ENCODE measurements at places on chromosomes 5 and 9.

GRCh38 chr5:35202319-35203111, 27.8 kb downstream of the PRLR start:
- no peak for DNase-seq

GRCh38 chr9:113564498-113565237, 101.1 kb downstream of the RGS3 start:
- no peak for DNase-seq

DNA sequence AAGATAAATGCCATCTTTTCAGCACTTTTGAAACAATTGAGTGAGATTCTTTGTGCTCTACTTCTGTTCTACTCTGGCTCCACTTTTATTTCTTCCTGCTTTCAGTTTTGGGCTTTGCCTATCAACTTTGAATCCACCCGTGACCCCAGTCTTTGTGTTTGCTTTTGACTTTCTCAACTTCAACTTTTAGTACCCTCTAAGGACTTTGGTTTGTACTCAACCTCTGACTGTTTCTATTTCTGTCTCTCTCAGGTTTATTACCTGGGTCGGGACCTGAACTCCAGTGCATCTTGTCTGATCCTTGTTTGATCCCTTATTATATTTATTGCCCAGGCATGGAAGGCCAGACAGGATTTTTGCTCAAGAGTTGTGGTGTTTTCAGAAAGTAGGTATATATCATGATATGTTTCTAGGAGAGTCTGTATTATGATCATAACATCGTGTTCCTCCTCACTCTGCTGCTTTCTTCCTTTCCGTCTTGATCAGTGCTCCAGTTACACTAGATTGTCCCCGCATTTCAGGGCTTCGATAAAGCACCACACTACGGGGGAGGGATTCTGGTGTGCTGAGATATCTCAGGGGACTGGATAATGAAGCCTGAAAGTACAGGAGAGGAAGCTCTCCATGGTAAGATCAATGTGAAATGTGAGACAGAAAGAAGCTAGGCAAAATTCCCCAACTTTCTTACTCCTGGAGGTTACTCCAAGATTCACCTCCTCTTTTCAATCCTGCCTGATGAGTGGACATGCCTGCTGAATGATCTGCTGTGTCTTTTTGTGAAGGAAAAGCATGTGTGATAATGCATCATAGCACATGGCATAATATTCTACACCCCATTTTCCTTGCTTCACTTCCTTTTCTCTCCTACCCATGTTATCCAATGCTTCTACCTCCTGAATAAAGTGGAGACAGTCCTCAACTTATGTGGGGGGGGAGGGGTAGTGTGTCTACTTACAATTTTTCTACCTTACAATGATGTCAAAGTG, 155.5 kb upstream of the GRIN3A start:
- DNase-seq, result no peak

DNA sequence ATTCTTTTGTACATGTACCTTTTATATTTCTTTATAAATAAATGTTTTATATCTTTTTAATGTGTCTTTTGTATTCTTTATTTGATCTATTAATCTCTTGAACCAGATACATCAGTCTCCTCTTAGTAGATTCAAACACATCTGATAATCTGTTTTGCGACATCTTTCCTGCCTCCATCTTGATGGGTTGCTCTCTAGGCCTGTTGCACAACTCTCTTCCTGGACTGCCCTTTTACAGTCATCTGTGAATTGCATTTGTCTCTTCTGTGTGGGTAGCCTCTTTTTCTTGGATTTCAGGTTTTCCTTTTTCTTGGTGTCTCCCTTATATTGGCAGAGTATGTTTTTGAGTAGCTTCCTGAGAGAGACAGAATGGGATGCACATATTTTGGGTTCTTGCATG, 6.2 kb downstream of the ZFYVE16 start:
- no peak for DNase-seq

DNA sequence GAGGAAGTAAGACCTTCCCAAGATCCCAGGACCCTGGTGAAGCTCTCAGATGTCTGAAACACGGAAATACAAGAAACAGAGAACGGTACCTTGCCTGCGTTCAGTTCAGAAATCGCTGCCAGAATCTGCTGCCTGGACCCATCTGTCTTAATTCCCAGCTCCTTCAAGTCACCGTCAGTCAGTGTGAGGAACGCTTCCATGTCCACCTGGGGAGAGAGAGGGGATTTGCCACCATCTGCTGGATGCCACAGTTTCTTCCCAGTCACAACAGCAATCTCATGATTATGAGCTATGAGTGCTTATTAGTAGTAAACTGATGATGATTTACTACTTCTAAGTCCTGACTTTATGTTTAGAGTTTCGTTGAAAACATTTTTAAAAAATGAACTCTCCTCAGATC, 36.7 kb upstream of the GABBR2 start:
- no peak for DNase-seq

DNA sequence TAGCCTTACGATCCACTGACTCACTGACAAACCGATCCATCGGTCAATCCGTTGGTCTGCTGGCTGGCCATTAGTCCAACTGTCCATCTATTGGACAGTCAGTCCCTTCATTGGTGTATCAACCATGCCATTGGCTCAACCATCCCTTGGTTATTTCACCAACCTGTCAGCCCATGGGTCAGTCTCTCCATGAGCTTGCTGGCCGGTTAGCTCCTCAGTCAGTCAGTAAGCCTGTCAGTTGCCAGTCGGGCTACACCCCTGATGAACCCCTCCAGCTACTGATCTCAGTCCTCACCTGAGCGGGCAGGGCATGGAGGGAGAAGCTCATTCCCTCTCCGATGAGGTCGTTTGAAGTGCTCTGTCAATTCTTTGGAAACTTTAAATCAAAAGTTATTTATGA, 166.5 kb downstream of the FGF18 start:
- DNase-seq, result no peak

DNA sequence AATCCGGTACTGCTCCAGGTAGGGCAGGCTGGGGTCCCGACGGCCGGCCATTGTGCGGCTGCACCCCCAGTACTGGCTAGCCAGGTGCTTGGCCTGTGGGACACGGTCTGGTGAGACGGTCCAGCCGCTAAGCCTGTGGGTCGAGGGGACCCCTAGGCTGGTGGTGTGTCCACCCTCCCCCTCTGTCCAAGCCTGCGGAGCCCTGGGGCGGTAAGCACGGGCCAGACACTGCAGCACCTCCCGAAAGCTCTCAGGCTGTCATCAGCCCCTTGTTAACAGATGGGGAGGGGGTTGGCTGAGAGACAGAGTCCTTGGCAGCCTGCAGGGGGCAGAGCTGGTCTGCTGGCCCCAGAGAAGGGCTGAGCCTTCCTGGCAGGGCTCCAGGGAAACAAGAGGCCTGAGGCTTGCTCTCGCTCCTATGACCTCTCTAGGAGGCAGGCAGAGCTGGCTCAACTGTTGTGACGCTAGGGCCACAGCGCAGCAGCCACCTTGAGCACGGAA, 11.8 kb upstream of the MRNIP start:
- no peak for DNase-seq

DNA sequence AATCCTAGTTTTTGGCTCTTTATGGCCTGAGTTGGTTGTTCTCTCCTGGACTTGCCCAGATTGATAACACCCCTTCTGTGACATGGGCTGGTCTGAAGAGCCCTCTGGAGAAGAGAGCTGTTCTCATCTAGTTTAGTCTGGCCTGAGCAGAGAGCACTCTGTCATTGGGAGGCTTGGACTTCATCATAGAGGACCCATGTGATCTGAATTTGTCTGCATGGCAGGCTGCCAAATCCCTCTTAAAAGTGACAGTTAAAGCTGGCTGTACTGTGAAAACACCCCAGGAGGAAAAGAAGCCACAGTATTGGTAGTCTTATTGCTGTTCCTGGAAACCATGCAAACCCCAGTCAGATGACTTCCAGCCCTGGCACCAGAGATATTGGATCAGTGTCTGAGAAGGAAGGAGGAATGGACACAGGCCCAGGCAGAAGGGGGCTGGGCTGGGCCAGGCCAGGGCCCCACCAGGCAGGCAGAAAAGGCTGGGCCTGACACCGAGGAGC, 3.7 kb upstream of the WDR31 start:
- DNase-seq, result no peak

- DNase-seq, result no peak
These were observed 140.4 kb upstream of the ADRA1B start for GRCh38 chr5:159775890-159776289.

DNA sequence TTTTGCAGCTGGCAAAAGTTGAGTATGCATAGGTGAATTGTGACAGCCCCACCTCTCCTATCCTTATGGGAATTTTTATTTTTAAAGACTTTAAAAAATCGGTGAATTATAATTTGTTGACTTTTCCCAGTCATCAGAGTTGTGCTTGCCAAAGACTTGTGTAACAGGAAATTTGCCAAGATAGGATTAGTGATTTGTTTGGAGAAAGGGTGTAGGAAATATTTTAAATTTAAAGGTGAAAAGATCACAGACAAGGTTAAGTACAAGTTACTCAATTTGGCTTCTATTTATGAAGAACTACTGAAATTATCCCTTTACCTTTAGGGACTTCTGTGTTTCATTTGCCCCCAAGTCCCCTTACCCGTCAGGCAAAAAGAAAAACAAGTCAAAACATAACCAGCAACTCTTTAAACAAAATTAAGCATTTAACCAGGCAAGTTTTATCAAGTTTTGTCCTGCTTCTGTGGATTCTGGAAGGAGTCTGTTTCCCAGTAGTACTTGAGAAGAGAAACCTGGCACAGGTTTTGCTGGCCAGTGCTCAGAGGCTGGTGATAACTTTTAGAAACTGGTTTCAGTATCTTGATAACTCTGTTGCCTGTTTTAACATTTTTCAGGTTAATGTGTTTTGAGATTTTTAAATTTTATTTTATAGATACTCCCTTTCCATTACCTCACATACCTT, 285.4 kb downstream of the MAST4 start:
- no peak for DNase-seq

- no peak for DNase-seq
These were observed 38.2 kb downstream of the TTC39B start for GRCh38 chr9:15268782-15269181.

DNA sequence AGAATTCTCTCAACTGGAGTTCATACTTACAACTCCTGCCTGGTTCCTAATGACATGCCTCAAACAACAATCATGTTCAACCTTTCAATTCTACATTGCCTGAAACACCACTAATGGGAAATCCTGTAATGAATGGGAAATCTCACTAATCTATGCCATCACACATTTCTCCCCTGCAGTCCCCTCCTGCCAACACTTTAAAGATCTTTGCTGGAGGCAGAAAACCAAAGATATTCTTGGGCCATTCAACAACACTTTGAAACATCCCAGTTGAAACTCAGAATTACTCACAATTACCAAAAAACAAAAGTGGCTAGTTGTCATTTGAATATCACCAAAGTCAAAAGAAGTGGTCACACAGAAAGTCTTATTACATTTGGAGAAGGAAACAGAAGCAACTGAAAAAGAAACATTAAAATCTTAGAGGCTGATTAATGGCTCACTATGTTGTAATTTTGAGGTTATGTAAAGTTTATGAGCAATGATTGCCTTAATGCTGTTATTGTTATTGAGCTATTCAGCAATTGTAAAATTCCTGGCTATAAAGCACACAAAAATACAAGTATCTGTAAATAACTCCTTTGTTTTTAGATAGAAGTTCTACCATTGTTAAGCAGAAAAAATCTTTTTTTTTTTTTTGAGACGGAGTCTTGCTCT, 313.4 kb upstream of the SLC30A5 start:
- no peak for DNase-seq

DNA sequence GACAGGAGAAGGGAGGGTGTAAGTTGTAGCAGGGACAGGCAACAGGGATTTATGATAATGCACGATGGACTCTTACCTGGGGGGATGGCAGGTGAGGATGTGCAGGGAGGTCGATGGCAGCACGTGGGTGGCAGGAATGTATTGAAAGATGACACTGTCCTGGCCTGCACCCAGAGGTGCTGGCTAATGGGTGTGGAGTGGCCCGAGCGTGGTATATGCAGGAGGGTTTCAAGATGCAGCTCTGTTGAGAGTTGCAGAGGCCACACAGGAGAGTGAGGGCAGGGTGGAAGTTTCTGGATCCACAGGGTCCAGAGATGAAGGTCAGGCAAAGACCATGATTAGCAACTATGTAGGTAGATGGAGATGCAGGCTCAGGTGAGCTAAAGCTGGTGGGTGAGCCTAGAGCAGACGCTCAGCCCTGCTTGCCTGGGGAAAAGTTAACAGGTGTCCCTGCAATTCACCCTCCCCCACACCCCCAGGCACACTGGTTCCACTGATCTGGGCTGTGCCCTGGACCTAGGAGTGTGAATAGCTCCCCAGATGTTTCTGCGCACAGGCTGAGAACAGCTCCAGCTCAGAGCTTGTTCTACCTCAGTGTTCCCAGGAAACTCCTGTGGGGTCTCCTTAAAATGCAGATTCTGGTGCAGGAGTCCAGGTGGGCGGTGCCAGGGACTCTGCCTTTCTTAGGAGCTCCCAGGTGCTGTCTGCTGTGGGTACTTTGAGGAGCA, 21.5 kb upstream of the S1PR3 start:
- no peak for DNase-seq

DNA sequence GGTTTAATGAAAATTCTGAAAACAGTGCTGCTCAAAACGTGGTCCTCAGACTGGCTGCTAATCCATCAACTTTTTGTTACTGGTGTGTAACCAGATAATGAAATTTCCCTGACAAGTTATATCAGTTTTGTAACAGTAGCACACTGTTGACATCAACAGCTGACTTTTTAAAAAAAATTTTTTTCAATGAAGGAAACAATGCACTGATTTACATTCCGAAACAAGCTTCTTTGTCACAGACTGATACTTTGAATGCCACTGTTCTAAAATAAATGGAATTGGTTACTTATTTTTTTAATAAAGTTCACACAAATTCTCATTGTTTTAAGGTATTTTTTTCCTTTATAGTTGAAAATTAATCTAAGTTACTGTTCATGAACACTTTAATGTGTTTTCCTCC, 169.1 kb downstream of the NIPBL start:
- DNase-seq, result no peak

GRCh38 chr5:175609526-175609925, 48.3 kb upstream of the HRH2 start:
- DNase-seq, result no peak

GRCh38 chr9:71521132-71521531, 247.2 kb downstream of the CEMIP2 start:
- no peak for DNase-seq

GRCh38 chr5:91179018-91179417, 204.1 kb downstream of the ARRDC3 start:
- DNase-seq, result no peak

- DNase-seq, result no peak
These were observed 61.3 kb downstream of the ENC1 start for GRCh38 chr5:74579215-74579614.

GRCh38 chr9:95854386-95855020, 21.0 kb upstream of the ERCC6L2 start:
- no peak for DNase-seq

DNA sequence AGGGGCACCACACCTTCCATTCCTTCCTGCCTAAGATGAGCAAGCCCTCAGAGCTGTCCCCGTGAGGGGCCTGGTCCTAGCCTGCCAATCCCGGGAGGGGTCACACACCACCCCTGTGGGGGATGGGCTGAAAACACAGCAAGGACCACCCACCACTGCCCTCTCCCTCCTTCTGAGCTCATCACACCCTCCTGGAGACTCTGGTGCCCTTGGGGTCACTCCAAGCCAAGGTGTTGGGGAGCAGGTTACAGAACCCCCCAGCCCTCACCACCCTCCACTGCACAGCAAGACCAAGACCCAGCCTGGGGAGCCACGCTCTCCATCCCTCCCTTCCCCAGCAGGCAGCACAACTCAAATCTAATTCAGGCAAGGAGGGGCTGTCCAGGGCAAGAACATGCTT, 60.5 kb upstream of the PPP1R26 start:
- no peak for DNase-seq
